HEK293T (cell line): ENCODE measurements at places on chromosomes 1 and 21.

- no peak for DNase-seq
These were observed 3.3 kb downstream of the SH3BP5L start for GRCh38 chr1:248822148-248823032.

DNA sequence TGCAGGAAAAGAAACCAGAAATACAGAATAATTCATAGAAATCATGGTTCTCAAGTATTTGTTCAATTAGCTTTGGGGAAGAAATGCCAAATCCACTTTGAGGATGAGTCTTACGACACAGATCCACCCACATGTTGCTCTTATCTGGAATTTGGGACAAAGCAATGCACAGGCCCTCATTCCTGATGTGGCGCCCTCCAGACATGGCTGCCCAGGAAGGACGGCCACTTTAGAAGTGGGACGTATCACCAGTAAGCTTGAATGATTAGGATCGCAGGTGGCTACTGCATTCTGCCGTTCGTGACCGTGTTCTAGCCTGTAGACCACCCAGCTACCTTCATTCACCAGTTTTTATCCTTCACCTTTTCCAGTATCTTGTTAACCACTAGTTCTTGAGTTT is 20.1 kb upstream of the NCMAP start:
- no peak for DNase-seq

DNA sequence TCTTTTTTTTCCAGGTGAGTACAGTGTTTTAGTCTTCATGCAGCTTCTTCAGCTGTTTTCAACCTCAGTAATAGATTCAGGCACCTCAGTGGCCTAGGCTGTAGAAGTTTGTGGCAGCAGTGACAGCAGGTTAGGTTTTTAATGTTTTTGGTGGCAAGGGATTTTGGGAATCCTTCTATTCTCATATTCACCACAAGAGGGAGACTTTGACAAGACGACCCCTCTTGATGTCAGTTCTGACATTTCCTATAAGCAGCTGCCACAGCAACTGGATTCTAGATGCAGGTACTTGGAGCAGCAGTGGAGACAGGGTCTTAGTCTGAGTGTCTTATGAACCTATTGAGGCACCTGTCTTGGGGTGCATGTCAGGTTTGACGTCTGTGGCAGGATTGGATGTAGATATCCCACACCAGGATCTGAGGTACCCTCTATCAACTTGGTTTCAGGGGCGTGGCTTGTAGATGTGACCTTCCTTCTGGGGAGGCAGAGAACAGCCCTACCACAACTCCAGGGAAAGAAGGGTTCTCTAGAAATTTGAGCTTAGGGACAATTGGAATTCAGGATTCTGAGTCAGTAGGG is 1104.2 kb upstream of the TMPRSS15 start:
- peak; percentile 18 for DNase-seq

GRCh38 chr1:207497941-207498340 is 2.0 kb downstream of the CR1 start:
- DNase-seq, result no peak

- DNase-seq, result no peak
These were observed 12.8 kb downstream of the TIAM1 start for GRCh38 chr21:31331231-31331630.

- peak; percentile 45 for DNase-seq
These were observed 186.4 kb upstream of the ZNHIT6 start for GRCh38 chr1:85894651-85895050.

DNA sequence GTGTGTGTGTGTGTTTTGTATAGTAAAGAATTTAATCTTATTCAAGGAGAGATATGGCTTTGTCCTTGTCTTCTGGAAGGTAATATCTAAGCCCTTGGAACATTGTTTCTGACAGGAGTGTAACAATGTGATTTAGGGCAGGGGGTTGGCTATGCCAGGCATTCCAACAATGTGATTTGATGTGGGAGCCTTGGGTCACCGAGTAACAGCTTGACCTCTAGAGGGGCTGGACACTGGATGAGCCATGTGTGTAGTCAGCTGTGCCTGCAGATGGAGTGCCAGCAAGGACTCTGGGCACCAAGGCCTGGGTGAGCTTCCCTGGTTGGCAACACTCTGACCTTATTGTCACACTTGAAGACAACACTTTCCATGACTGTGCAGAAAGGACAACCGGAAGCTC is 336.1 kb upstream of the ZP4 start:
- DNase-seq, result no peak

DNA sequence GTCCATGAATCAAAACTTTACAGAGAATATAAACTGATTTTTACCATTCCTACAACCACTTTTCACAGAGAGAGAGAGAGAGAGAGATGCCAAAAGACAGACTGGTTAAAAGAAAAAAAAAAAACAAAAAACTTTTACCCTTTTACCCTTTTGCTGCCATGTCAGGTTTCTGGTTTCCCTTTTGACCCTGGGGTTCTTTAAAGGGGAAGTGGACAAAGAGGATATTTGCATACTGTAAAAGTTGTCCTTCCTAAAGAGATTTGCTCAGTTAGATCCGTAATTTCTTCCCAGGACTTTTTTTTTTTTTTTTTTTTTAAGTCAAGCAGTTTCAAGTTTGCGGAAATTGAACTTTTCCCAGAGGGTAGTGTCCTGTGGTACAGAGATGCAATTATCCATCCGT is 287.8 kb upstream of the RGS18 start:
- DNase-seq, result no peak

DNA sequence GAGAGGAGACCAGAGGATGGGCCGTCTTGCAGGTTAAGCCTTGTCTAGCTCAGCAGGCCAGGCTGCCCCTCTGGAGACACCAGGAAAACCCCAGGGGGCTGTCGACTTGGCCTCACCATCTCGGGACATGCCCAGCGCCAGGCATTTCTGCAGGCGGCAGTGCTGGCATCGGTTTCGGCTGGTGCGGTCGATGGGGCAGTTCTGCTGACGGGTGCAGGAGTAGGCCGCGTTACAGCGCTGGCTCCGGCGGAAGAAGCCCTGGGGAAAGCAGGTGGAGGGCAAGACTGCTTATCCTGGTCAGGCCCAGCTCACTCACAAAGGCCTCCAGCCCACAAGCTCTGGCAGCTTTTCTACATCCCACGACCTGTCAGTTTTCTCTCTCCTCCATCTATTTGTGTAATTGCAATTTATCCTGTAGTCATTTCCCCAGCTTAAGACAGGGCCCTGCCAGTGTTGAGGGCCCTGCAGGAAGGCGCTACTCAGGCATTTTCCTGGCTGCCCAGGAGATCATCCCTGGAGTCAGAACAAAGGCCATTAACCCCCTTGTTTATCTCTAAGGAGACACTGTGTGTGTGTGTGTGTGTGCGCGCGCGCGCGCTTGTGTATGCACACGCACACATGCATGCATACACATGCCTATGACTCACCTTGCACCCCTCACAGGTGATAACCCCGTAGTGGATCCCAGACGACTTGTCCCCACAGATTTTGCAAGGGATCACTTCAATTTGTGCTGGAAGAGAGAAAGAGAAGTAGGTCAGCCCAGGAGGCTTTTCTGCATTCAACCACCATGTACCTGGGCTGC is 11.5 kb upstream of the LINGO4 start:
- DNase-seq, result no peak

- DNase-seq, result no peak
These were observed 113.9 kb downstream of the MATN1 start for GRCh38 chr1:30609336-30609998.

GRCh38 chr1:65894738-65895605 is 102.3 kb downstream of the PDE4B start:
- DNase-seq, result no peak

- no peak for DNase-seq
These were observed 92.2 kb downstream of the PLXNA2 start for GRCh38 chr1:208151728-208152598.
